ENCODE measurements at places on chromosomes 4 and X. TPM values are rescaled to one million over a fixed set of nuclear protein-coding genes. Genes with fewer than 3 reads are reported as not detected.

DNA sequence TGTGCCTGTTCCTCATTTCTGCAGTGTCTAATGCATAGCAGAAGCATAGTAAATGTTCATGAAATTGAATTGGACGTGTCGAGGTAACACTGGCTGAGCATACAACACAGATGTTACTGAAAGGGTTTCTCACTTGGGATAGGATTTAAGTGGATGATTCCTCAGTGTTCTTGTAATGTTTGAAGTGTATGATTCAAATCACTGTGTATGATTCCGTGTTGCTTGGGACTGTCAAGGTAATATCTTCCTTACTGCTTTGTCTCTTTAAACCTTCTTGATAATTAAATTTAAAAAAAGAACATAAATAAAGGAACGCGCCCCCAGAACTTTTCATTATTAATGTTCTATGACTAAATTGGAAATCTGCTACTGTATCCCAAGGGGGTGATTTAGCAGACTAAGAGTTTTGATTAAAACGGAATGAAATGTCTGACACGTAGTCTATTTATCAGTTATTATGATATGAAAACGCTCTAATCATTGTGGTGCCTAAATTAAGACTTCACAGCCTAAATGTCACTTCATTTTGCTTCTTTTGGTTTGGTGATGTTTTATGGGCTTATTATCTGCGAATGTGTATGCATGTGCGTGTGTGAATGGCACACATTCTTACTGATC lies 696.9 kb upstream of the EPHA5 start:
- no peak for DNase-seq

DNA sequence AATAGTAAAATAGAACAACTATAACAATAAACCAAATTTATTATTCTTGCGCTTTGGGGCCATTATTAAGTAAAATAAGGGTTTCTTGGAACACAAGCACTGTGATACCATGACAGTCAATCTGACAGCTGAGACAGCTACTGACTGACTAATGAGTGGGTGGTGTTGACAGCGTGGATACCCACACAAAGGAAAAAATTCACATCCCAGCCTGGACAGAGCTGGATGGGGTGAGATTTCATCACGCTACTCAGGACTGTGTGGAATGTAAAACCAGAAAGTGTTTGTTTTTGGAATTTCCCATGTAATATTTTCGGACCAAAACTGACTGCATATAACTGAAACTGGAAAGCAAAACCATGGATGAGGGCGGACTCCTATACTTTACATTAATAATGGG lies 48.8 kb downstream of the IGFBP7 start:
- no peak for DNase-seq

GRCh38 chr4:146182443-146182842 lies 6.9 kb downstream of the LSM6 start:
- DNase-seq: no peak

The NIPAL1 gene
- 0.82 TPM for total RNA-seq

The ARHGAP6 gene
- total RNA-seq: 0.13 TPM

The SCML1 gene
- 7.0 TPM for total RNA-seq

- DNase-seq: no peak
Observed at GRCh38 chr4:170005472-170005871, 20.7 kb downstream of the MFAP3L start.

GRCh38 chrX:46838486-46838870 lies 1.6 kb downstream of the RP2 start:
- DNase-seq: no peak

The MAGEA3 gene
- total RNA-seq: 0.21 TPM

The DMP1 gene
- not detected for total RNA-seq

DNA sequence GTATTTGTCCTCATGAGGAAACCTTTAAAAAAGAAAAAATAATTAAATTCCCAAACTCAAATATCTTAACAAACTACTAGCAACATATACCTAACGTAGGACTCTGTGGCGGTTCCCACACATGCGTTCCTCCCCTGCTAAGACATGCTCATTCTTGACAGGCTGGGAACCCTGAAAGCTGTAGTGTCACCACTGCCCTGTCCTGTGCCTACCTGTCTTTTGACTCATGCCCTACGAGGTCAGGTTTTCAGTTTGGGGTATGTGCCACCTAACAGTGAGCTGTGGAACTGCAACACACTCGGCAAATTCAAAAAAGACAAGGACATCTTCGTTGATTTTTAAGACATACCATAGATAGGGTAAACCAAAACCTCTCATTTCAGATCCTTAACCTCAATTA lies 17.8 kb downstream of the IDS start:
- no peak for DNase-seq

GRCh38 chr4:8141935-8142334 lies 16.7 kb downstream of the ABLIM2 start:
- DNase-seq: no peak

The IBSP gene
- not detected for total RNA-seq

- DNase-seq: no peak
Observed at GRCh38 chrX:44071070-44071645, 98.0 kb upstream of the NDP start.

The FGA gene
- 2.7 TPM for total RNA-seq

DNA sequence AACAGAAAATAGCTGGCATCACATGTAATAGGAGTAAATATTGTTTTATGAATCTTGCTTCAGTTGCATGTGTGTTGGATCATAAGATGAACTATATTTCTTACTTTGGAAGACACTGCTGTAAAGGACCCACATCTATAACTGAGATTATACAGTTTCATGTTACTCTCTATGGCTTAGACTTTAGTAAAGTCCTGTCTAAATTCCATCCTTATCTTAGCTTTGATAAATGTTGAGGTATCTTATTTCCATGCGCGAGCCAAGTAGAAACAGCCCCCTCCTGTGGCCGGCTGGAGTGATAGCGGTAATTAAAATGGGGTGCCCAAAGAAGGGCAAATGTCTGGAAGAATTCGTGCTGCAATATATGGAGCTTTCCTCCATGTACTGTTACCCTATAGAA lies 43.0 kb downstream of the CCDC158 start:
- DNase-seq: no peak

The SPANXN4 gene
- total RNA-seq: not detected

DNA sequence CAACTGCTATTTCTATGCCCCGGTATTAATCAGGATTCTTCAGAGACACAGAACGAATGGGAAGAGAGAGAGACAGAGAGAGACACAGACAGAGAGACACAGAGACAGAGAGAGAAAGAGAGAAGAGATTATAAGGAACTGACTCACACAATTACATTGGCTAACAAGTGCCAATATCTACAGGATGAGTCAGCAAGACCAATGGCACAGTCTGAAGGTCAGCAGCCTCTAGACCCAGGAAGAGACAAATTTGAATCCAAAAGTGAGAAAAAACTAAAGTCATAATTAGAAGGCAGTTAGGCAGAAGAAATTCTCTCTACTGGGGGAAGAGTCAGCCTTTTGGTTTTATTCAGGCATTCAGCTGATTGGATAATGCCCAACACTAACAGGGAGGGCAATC lies 187.3 kb downstream of the MAB21L2 start:
- DNase-seq: peak; percentile 13

GRCh38 chr4:7244331-7244665 lies 52.0 kb downstream of the SORCS2 start:
- no peak for DNase-seq

- no peak for DNase-seq
Observed at GRCh38 chrX:57451426-57452020, 140.3 kb upstream of the ZXDB start.

GRCh38 chrX:23524467-23524866 lies 142.8 kb upstream of the PRDX4 start:
- DNase-seq: no peak

DNA sequence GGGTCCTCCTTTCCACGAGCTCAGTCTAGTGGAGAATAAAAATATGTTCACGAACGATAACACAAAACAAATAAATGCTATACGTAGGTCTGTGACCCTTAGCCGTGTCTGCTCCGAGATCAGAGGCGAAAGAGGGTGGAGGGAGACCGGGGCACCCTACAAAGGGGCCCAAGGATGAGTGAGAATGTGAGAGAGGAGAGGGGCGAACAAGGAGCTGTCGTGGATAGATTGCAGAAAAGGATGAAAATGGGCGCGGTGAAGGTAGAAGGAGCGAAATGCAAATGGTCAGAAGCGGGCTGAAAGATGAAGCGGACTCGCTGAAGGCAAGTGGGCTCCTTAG lies 6.2 kb upstream of the ZBTB33 start:
- DNase-seq: no peak

The RXFP1 gene
- total RNA-seq: not detected

The PASD1 gene
- not detected for total RNA-seq

DNA sequence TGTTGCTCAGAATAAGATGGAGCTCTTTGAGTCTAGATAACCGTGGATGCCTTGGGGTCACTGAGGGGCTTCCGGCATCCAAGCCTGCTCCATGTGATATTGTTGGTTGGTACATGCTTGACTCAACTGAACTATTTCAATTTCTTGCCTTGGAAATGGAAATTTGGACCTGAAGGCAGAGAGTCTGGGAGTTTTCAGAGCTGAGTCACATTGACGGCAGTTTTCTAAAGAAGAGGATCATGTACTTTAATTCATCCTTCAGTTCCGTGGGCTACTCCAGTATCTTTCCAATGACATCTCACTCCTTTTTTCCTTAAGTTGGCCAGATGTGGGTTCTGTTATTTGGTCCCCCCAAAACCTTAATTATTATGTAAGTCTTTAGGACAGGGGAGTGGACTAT lies 100.5 kb downstream of the MFAP3L start:
- DNase-seq: no peak

DNA sequence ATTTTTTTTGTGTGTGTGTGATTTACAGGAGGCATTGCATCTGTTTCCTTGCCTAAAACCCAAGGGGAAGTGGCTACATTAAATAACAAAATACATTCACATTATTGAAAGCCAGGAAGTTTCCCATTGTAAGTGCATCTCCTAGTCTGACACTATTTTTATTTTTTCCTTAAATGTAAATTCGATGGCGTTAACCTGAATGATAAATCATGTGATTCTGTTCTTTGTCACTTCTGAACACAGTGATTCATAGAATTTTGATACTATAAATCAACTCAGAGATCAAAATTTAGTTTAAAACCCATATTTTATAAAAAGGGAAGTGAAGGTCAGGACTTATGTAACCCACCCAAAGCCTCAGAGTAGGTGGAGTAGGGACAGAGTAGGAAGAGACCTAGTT lies 258.1 kb downstream of the GABRG1 start:
- no peak for DNase-seq

The MUC7 gene
- not detected for total RNA-seq

GRCh38 chr4:23923141-23923540 lies 33.3 kb upstream of the PPARGC1A start:
- no peak for DNase-seq

DNA sequence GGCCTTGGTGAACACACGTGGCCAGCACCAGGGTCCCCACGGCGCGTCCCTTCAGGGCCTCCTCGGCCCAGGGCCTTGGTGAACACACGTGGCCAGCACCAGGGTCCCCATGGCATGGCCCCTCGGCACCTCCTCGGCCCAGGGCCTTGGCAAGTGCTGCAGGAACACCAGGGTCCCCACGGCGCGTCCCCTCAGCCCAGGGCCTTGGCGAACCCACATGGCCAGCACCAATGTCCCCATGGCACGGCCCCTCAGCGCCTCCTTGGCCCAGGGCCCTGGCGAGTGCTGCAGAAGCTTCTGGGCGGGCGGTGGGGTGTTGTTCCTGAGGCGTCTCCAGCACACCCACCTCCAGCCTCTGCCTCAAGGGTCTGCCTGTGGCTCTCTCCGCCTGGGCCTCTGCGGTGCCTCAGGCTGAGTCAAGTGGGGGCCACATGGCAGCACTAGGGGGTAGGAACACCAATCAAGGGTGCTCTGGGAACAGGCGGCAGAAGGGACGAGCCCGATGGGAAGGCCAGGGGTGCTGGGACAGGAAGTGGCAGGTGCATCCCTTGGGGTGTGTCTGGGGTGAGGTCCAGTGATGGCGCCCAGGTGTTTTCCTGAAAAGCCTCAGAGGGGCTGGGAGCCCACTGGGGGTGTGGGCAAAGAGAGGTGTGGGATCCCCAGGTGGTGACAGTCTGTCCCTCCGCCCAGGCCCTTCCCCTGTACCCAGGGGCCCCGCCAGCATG lies 41.8 kb upstream of the CPLX1 start:
- no peak for DNase-seq

DNA sequence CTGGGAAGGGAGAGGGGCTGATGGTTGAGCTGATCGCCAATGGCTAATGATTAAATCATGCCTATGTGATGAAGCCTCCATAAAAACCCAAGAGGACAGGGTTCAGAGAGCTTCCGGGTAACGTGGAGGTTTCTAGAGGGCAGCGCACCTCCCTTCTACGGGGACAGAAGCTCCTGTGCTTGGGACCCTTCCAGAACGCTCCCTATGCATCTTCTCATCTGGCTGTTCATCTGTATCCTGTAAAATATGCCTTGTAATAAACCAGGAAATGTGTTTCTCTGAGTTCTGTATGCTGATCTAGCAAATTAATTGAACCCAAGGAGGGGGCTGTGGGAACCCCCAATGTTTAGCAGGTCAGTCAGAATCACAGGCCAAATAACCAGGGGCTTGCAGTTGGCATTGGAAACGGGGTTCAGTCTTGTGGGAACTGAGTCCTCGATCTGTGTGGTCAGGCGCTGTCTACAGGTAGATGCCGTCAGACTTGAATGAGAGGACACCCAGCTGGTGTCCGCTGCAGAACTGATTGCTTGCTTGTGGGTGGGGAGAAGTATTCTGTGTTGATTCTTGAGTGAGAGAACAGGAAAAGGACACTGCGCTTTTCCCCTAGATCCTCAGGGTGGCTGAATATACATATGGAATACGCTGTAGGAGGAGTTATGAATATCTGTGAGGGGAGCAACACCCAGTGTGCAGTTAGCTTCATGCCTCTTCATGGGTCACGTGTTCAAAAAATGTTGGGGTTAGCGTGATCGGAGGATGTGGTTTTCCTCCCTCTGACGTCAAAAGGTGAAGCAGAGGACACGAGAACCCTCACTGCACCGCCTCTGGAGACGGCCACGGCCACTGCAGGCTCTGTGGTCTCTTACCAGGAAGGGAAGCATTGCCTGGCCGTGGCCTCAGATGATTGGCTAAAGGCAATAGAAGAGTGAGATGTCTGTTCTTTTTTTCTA lies 29.2 kb downstream of the HTT-AS start:
- DNase-seq: no peak

DNA sequence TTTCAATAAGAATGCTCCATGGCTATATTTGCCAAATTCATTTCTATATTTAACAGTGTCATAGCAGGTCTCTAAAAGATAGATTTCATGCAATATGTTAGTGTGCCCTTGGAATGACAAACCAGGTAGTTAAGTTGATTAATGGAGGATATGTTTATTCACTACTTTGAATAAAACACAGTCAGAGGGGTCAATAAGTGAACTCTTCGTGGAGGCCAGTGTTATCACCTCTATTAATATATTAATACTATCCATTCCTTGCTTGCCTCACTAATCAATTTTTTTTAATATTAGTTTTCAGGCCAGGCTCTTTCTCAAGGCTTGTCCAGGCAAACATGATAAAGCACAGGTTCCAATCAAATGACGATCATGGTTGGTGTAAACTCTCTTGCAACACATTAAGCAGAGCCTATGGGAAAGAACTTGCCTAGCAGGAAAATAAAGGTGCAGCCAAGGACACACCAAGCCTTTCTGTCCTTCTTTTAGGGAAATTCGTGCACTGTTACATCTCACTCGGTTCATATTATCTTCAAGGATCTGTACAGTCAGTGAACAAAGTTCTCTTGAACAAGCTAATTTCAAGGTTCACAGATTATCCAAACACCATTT lies 144.7 kb downstream of the DCK start:
- no peak for DNase-seq

Data from Panc1 (cell line).